ENCODE measurements at places on chromosomes 11 and 22.

- DNase-seq: no peak
These were observed 1080.8 kb upstream of the TENM4 start for GRCh38 chr11:80521592-80521991.

- no peak for DNase-seq
These were observed 486 bp downstream of the PCNX3 start for GRCh38 chr11:65615950-65616574.

- DNase-seq: peak; percentile 48
These were observed 20.5 kb upstream of the SCGB1A1 start for GRCh38 chr11:62398011-62398994.

GRCh38 chr22:30829901-30830550 lies 135.4 kb downstream of the OSBP2 start:
- DNase-seq: peak; percentile 95

GRCh38 chr11:91790346-91791170 lies 434.1 kb upstream of the FAT3 start:
- no peak for DNase-seq

GRCh38 chr11:14237444-14237961 lies 121.5 kb downstream of the RRAS2 start:
- DNase-seq: no peak

- no peak for DNase-seq
These were observed 217.2 kb upstream of the CADM1 start for GRCh38 chr11:115721296-115721995.

DNA sequence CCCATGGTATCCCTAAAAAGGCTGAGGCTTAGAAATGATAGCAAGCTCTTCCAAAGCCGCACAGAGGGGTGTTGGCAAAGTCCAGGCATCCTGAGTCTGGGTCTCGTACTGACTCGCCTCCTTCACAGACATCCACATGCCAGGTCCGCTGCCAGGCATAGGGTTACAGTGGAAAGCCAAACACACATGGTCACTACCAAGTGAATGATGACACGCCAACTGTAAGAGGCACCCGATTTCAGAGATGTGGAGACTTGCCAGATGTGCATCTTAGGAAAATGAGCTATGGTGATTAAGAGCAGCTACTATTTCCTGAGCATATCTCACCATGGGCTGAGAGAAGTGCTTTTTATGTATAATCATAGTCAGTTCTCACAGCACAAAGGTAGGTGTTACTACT lies 314.9 kb downstream of the MIAT start:
- peak; percentile 12 for DNase-seq

DNA sequence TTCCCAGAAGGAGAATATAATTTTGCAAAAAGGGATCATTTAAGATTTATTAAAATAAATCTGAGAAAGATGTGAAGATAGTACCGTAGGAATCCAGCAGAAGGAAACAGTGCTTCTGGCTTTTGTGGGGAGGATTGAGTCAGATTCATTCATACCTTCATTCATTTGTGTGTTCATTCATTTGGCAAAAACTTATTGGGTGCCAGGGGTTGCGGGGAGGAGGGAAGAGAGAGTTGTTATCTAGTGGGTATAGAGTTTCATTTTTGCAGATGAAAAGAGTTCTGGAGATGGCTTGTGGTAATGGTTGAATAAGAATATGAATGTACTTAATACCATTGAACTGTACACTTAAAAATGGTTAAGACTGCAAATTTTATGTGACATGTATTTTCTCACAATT lies 31.1 kb downstream of the BMAL1 start:
- no peak for DNase-seq

DNA sequence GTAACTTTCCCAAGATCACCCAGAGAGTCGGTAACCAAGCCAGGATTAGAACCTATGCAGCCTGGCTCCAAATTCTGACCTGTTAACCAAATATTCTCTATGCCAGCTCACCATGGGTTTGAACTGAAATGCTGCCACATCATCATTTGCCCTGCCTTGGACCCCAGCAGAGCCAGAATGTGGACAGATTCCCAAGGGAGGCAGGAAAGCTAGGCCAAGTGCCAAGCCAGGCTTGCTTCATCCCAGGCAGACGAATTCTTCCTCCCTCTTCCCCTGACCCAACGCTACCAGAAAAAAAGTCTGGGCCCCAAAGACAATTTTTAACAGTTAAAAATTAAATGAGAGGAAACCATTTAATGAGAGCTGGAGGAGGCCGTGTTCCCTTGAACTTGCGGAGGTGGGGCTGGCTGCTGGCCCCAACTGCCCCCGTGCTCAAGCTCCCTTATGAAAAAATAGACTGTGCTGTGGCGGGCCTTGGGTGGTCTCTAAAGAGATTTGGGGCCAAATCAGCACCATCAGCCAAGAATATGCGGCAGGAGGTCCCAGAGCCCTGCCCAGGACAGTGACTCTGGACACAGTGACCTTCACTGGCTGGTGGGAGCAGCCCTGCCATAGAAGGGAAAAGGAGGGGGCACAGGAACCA lies 184.1 kb upstream of the SYT13 start:
- DNase-seq: peak; percentile 72

- no peak for DNase-seq
These were observed 428.0 kb downstream of the TMEM135 start for GRCh38 chr11:87465716-87466115.

- no peak for DNase-seq
These were observed 16.9 kb upstream of the ANKK1 start for GRCh38 chr11:113370634-113371033.

- DNase-seq: no peak
These were observed 61.3 kb upstream of the CHORDC1 start for GRCh38 chr11:90284171-90284570.

DNA sequence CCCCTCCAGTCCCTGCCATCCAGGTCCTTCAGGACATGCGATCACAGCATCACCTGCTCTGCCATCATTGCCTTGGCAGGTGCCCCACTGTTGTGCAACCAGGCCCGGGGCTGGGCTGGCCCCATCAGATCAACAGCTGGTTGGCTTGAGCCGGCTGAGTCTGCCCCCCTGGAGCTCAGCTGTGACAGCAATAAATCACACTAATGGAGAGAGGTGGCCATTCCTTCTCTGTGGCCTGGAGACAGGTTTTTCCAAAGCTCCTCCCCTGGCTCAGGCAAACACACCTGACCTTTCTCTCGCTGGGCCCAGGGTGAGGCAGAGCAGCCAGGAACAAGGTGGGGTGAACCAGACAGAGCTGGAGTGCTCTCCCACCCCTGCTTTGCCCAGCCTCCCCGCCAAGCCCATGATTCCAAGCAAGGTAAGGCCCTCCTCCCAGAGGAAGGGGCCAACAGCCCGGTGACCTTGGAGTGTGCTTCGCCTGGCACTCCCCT lies 8.9 kb upstream of the FXYD2 start:
- DNase-seq: no peak

DNA sequence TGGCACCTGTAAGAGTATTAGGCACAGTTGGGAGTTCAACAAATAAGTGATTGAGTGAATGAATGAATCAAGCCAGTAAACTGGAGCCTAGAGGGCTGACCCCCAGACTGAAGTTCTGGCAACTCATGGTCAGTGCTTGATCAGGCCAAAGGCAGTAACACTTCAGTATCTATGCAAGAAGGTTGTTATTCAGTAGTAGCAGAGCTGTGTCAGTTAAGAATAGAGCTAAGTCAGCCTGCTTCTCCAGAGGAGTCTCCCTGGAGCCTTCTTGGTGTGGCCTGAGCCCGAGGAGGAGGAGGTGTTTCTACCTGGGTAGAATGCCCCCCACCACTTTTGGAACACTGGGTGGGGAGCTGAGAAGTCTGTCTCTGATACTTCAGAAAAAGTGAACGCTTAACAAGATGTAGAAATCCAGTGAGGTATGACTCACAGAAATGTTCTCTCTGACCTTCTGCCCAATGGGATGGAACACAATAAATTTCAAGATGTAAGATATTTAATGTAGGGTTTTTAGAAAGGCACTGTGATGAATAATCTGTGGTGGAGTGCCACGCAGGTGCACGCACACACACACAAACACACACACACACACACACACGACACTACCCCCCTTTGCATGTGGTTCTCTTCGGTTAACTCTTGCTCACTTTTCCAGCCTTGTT lies 219.9 kb downstream of the HIPK3 start:
- no peak for DNase-seq

DNA sequence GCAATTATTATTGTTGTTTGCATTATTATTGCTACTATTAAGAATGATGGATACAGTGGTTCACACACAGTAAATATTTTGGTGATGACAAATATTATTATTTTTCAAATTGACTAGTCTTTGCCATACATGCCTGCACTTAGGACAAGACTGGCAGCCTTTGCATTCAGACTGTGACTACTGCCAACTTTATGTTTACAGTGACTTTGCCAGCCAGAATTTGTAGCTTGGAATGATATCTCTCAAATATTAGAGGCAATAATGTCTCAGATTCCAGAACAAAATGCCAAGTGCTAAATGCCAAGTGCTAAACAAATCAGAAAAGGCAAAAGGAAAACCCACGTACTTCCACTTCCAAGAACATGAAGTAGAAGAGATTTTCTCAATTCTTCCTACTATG lies 823.1 kb downstream of the DLG2 start:
- DNase-seq: no peak

DNA sequence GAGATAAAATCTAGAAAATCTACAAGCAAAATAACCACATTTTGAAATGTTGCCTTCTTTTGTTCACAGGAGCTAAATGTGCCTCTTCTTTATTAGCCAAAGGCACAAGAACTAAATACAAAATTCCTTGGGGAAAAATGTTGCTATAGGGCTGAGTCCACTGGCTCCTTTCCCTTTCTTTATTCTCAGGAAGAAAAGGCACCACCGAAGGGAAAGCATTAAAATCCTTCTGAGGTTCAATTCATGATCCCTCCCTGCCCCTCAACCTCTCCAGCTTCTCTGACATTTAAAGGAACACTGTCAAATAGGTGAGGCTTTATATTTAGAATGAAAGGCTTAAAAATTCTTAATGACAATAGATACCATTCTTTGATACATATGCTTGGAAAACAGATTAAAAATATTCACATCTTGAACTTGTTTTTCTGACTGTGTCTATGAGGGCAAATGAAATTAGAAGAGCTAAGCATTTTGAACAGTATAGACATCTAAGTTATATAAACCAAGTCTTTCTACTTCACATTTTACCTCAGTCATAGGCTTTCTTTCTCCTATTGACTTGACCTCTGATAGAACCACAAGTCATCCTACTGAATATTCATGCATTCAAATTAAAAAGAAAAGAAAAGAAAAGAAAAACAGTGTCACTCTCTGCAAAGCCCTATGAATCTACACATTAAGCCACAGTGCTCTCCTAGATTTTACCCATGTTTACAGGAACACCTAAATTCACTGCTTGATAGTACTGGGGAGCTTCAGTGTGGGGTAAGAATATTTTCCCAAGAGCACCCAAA lies 148.2 kb downstream of the MAML2 start:
- no peak for DNase-seq

GRCh38 chr11:65355013-65355775 lies 643 bp downstream of the TIGD3 start:
- DNase-seq: no peak

DNA sequence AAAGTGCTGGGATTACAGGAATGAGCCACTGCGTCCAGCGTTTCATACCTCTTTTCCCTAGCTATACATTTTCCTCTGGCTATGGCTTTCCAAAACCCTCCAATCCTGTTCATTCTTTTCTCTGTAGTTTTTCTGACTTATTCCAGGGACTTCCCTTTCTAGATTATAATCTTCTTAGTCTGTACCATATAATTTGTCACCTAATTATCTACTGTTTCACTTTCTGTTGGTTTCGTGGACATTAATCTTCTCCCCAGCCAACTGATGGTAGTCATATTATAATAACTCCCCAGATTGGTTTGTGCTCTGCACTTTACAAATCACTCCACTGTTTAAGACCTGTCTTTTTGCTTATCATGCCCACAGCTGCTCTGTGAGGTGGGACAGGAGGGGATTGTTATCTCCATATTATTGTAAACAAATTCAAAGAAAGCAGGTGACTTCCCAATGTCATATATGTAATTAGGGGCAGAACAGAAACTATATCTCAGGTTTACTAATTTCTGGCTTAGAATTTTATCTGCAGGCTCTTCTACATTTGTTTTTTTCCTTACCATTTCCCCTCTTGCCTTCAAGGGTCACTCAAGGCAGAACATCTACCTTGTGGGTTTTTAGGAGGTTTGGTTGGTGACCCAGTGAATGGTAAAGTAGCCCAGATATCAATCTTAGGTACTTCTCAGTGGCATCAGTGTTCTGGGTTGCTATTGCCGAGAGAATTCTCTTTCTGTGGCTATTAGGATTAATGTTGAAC lies 23.9 kb downstream of the STIM1 start:
- no peak for DNase-seq

- peak; percentile 30 for DNase-seq
These were observed 3.6 kb upstream of the OR2AT4 start for GRCh38 chr11:75100314-75100713.

- no peak for DNase-seq
These were observed 1336.9 kb downstream of the BRD1 start for GRCh38 chr22:48490500-48491411.

DNA sequence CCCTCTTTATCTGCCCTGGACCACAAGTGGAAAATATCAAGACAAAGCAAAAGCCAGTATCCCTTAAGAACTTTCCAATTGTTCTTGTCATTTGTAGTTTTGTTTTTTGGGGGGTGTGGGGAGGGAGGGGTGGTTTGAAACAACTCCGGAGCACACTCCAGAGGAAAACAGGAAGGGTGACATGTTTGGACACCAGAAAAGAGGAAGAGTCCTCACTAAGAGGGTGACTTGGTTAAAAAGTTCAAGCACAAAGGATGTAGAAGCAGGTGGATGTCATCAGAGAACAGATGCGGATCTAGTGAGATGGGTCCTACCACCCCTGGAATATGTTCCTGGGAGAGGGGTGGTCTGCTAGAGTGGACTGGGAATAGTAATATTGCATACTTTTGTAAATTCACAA lies 25.8 kb downstream of the ADAMTS8 start:
- DNase-seq: no peak

- no peak for DNase-seq
These were observed 734.6 kb upstream of the FAT3 start for GRCh38 chr11:91489989-91490388.

- DNase-seq: no peak
These were observed 3.0 kb downstream of the LYVE1 start for GRCh38 chr11:10565493-10565892.

DNA sequence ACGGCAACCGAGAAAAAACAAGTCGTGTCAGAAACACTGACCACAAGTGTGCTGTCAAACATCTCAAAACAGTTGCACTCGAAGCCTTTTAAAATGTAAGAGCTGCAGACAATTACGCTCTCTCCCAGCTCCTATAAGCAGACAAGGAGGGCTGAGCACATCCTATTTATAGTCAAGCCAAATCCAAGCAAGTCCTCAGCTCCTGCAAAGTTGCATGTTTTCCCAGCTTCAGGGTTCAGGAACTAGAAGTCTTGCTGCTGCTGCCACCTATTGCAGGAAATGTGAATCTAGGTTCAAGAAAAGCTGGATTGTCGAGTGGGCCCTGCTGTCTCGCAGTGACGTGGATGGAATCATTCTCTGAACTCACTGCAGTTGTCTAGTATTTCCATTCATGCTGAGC lies 15.5 kb downstream of the EFCAB6 start:
- DNase-seq: peak; percentile 70

- DNase-seq: peak; percentile 68
These were observed 28.7 kb downstream of the EIF3F start for GRCh38 chr11:8015753-8016239.

DNA sequence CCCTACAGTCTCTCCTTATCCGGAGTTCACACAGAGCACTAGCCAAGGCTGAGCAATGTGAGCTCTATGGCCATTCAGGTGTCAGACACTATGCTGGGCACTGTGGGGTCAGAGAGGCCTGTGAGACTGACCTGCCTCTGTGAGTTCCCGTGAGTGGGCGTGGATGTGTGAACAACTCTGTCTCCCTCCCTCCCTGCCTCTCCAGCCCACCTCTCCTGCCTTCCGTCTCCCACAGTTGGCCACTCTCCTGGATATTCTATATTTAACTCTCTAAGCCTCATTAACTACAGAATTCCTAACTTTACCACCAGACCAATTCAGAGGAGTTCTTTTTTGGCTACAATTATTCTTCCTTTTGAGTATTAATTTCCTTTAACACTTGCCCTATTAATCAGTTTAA lies 191.6 kb upstream of the NCAM1 start:
- DNase-seq: no peak
